ENCODE measurements at places on chromosomes 13 and 19.

- H3K36me3 ChIP-seq = no peaks in the 10 kb centered on the region
- no peaks in the 10 kb centered on the region for H3K27me3 ChIP-seq
- H3K4me3 ChIP-seq = no peak overlapping the region
- no peak overlapping the region for H3K27ac ChIP-seq
- no peaks in the 10 kb centered on the region for H3K4me1 ChIP-seq
Observed at GRCh38 chr19:39328046-39328705, 7.5 kb upstream of the LRFN1 start.

GRCh38 chr13:52931539-52932431, 83.3 kb upstream of the PCDH8 start:
- no peak overlapping the region for H3K27ac ChIP-seq
- H3K27me3 ChIP-seq = no peaks in the 10 kb centered on the region
- H3K36me3 ChIP-seq = no peaks in the 10 kb centered on the region
- no peak overlapping the region for H3K4me3 ChIP-seq
- no peak for DNase-seq

- H3K27ac ChIP-seq = no peak overlapping the region
- H3K36me3 ChIP-seq = no peaks in the 10 kb centered on the region
- no peak for DNase-seq
- H3K4me3 ChIP-seq = no peak overlapping the region
- no peaks in the 10 kb centered on the region for H3K4me1 ChIP-seq
- H3K27me3 ChIP-seq = no peaks in the 10 kb centered on the region
Observed at GRCh38 chr13:35711909-35712308, 235.4 kb upstream of the MAB21L1 start.

DNA sequence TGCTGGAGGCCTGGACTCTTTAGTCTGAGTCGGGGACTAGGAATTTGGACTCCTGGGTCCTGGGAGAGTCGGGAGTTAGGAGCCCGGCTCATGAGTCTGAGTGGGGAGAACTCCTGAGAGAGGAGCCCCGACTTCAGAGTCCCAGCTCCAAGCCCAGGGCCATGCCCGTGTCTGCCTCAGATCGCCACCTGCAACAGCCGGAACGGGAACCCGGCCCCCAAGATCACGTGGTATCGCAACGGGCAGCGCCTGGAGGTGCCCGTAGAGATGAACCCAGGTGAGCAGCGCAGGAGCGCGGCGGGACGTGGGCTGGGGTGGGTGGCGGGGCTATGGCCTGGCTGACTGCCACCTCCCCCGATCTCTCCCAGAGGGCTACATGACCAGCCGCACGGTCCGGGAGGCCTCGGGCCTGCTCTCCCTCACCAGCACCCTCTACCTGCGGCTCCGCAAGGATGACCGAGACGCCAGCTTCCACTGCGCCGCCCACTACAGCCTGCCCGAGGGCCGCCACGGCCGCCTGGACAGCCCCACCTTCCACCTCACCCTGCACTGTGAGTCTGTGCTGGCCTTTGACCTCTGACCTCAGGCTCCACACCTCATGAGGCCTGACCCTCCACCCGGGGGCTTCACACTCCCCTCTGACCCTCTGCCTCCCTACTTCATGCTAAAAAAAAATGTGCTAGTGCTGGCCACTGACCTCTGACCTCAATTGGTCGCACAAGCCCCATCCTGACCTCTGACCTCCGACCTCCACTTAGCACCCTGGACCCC, 4.4 kb downstream of the BCAM start:
- H3K27me3 ChIP-seq = no peaks in the 10 kb centered on the region
- H3K4me1 ChIP-seq = peaks cover 29% of the 10 kb centered on the region
- DNase-seq = no peak
- peaks cover 19% of the 10 kb centered on the region for H3K36me3 ChIP-seq

- no peaks in the 10 kb centered on the region for H3K36me3 ChIP-seq
- H3K27me3 ChIP-seq = no peaks in the 10 kb centered on the region
- H3K4me1 ChIP-seq = peaks cover 2% of the 10 kb centered on the region
Observed at GRCh38 chr13:46383383-46383782, 3.7 kb downstream of the RUBCNL start.

DNA sequence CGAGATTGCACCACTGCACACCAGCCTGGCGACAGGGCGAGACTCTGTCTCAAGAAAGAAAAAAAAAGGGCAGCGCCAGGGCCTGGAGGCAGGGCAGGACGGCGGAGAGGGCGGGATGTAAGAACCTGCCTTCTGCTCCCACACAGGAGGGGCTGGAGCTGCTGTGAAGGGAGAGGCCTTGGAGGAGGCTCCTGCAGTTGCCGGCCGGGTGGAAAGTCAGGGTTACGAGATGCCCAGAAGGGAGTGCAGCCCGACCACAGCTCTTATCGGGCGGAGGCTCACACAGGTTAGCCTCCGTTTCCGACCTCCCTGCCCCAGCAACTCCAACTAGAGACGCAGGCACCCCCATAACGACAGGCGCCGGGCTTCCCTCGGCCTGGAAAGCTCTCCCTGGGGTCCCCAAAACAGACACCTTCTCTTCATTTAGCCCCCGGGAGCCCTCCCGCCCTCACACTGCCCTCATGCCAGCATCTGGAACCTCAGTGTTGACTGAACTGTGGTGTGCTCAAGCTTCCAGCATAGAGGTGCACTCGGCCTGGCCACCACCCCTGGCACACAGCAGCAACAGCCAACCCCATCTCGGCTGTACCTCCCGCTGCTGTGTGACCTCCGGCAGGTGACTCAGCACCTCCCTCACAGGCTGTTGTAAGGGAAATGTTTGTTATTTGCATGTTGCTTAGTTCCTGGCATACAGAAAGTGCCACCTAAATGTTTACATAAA, 1.4 kb downstream of the PLPP2 start:
- H3K36me3 ChIP-seq = no peaks in the 10 kb centered on the region
- H3K27ac ChIP-seq = no peak overlapping the region
- H3K4me3 ChIP-seq = no peak overlapping the region
- DNase-seq = peak; percentile 70
- peaks cover 20% of the 10 kb centered on the region for H3K4me1 ChIP-seq

- no peaks in the 10 kb centered on the region for H3K4me1 ChIP-seq
- H3K36me3 ChIP-seq = no peaks in the 10 kb centered on the region
- no peak overlapping the region for H3K27ac ChIP-seq
- H3K4me3 ChIP-seq = no peak overlapping the region
- no peak for DNase-seq
- no peaks in the 10 kb centered on the region for H3K27me3 ChIP-seq
Observed at GRCh38 chr13:70324519-70324918, 216.3 kb upstream of the KLHL1 start.

DNA sequence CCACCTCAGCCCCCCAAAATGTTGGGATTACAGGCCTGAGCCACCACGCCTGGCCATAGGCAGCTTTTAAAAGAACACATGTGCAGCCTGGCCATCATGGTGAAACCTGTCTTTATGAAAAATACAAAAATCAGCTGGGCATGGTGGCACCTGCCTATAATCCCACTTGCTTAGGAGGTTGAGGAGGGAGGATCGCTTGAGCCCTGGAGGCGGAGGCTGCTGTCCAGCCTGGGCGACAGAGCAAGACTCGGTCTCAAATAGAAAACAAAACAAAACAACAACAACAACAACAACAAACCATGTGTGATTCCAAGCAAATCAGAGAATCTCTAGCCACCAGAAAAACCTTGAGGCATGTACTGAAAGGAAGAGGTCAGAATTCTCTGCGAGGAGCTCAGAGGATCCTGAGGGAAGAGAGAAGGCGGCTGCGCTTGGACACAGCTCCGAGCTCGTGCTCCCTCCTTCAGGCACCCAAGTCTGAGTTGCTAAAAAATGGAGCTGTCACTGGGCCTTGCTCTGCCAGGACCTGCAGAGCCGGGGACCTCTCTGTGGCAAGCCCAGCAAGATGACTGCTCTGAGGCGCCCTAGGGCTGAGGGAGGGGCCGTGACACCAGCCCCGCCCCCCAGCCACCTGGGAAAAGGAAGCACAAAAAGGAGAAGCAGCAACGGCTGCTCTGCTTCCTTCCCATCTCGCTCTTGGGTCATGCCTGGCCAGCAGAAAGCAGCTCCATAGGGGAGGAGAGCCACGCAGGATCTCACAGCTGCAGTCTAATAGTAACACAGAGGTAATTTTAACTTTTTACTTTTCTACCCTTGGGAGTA, at the start of gene ARL11:
ARL11 (plus strand) TSS at position 677 of the 822 bp plus-strand sequence. CDS start 1,941 bp downstream, outside the sequence.
- peak; percentile 44 for DNase-seq
- no peak within 1 kb of the TSS for H3K27ac ChIP-seq
- H3K4me1 ChIP-seq = no peaks in the 10 kb centered on the region

- no peaks in the 10 kb centered on the region for H3K36me3 ChIP-seq
- no peak for DNase-seq
- peaks cover 39% of the 10 kb centered on the region for H3K27me3 ChIP-seq
- peaks cover 8% of the 10 kb centered on the region for H3K4me1 ChIP-seq
Observed at GRCh38 chr13:112067116-112067741, at the start of gene SOX1. TSS of gene SOX1 (plus strand) at chr13:112067149. CDS start at chr13:112067659, 510 bp downstream.

- no peak for DNase-seq
- H3K27ac ChIP-seq = no peak overlapping the region
- H3K27me3 ChIP-seq = no peaks in the 10 kb centered on the region
- no peak overlapping the region for H3K4me3 ChIP-seq
- no peaks in the 10 kb centered on the region for H3K4me1 ChIP-seq
Observed at GRCh38 chr19:53696951-53697350, 65.2 kb downstream of the DPRX start.

DNA sequence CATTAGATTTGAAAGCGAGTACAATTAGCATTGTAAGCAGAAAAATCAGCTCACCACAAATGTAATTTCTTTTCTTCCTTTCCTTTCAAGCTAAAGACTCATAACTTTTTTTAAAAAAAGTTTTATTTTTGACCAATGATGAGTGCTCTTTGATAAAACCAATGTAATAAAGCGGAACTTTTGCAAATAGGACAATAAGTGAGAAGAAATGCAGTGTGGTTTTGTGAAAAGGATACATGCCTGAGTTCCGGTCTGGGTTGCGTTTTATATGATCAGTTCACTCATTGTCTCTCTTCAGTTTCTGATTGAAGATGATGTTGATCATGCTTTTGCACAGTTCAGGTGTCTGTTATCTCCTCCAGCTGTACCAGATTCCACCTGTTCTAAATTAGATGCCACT, 274.4 kb downstream of the KLF12 start:
- no peak overlapping the region for H3K27ac ChIP-seq
- H3K27me3 ChIP-seq = no peaks in the 10 kb centered on the region
- DNase-seq = no peak

DNA sequence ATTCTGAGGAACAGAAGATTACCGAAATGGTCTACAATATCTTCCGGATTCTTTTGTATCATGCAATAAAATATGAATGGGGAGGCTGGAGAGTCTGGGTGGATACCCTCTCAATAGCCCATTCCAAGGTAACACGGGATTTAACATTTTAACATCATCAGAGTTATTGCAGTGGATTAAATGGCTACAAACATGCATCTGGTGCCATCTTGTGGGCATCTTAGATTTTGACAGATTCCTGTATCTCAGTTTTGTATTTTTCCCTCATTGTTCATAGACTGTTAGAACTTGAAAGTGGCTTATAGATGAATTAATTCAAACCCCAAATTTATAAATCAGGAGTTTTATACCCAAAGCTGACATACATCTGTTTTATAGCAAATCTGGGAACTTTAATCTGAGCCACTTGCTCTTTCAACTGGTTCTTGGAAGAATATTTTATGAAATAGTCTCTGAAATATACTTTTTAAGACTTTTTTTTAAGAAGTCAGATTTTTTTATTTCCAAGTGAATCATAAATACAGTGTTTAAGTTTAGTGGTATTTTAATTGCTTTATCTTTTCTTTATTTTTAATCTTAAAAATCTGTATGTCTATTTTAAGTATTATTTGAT, 215.2 kb downstream of the NBEA start:
- H3K27ac ChIP-seq = no peak overlapping the region
- DNase-seq = peak; percentile 21
- H3K36me3 ChIP-seq = no peaks in the 10 kb centered on the region
- no peak overlapping the region for H3K4me3 ChIP-seq
- no peaks in the 10 kb centered on the region for H3K4me1 ChIP-seq
- no peaks in the 10 kb centered on the region for H3K27me3 ChIP-seq

DNA sequence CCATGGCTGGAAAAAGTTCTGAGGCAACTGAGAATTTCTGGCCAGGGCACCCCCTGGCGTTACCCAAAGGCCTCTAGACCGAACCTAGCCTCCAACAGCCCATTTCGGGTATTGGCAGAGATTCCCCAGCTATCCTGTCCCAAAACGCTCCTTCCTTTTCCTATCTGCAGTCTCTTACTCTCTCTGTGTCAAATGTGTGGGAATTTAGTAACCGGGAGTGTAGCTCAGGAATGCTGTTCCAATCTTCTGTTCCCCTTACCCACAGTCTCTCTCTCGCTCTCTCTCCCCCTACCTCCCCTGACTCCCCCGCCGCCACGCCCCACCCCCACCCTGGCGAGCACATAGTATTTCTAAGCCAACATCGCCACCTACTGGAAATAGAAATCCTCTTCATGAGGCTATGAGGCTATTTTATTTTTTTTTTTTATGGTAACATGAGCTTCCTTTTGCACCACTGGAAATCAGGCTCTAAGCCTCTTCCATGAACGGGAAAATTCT, 27.0 kb downstream of the OXGR1 start:
- DNase-seq = no peak
- no peaks in the 10 kb centered on the region for H3K36me3 ChIP-seq
- no peaks in the 10 kb centered on the region for H3K27me3 ChIP-seq
- H3K4me3 ChIP-seq = no peak overlapping the region
- no peaks in the 10 kb centered on the region for H3K4me1 ChIP-seq
- no peak overlapping the region for H3K27ac ChIP-seq

DNA sequence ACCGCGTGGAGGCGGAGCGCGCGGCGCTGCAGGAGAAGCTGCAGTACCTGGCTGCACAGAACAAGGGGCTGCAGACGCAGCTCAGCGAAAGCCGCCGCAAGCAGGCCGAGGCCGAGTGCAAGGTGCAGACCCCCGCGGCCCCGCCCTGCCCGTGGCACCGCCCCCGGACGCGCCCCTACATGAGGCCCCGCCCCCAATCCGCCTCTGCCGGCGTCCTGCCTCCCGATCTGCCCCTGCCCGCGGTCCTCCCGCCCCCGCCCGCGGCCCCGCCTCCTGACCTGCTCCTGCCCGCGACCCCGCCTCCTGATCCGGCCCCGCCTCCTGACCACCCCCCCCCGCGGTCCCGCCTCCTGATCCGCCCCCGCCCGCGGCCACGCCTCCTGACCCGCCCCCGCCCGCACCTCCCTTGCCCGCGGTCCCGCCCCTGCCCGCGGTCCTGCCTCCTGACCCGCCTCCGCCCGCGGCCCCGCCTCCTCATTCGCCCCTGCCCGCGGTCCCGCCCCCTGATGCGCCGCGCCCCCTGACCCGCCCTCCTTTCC, 11.7 kb downstream of the PRR36 start:
- H3K36me3 ChIP-seq = no peaks in the 10 kb centered on the region
- peak; percentile 64 for DNase-seq
- H3K4me1 ChIP-seq = peaks cover 8% of the 10 kb centered on the region
- no peak overlapping the region for H3K4me3 ChIP-seq
- no peaks in the 10 kb centered on the region for H3K27me3 ChIP-seq

DNA sequence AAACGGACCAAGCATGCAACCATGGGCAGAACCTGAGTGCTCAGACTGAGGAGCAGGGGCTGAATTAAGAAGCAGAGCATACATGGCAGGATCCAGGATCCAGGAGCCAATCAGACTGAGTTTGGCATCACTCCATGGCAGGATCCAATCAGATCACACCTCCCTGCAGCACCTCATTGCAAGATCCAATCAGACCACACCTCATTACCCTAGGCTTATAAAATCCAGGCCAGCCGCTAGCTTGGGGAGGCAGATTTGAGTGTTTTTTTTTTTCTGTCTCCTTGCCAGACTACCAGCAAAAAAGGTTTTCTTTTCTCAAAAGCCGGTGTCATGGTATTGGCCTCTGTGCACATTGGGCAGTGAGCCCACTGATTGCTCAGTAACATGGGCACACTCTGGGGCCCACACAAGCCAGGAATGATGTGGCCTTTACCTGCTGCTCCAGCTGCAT, 127.9 kb upstream of the GJB6 start:
- peaks cover 15% of the 10 kb centered on the region for H3K4me1 ChIP-seq
- H3K36me3 ChIP-seq = no peaks in the 10 kb centered on the region
- H3K27ac ChIP-seq = peak overlapping the region; percentile 46
- no peaks in the 10 kb centered on the region for H3K27me3 ChIP-seq
